AG04449 (cell line): ENCODE measurements at places on chromosomes 16 and 17.
A peak's percentile ranks its signal among the peaks of the same experiment; 100 is the strongest.

DNA sequence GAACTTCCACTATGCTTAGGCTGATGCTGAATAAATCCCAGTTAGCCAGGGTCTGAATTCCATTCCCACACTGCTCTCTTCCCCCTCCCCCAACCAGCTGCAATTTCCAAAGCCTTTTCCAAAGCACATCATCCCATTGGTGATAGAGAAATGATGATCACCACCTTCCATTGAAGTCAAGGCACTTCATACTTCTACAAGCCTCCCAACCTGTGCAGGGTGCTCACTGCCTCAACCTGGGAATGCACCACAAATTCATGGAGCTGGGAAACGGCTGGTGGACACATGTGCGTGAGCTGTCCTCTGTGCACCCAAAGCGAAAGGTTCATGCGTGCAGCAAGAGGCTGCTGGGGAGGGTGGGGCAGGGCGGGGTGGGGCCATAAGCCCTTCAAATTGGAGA is 302.7 kb upstream of the IRX3 start:
- no peak for DNase-seq

GRCh38 chr16:24035127-24035842 is 199.5 kb downstream of the PRKCB start:
- DNase-seq, result no peak

- peak; percentile 73 for DNase-seq
These were observed 11.3 kb upstream of the COX10 start for GRCh38 chr17:14058051-14058450.

DNA sequence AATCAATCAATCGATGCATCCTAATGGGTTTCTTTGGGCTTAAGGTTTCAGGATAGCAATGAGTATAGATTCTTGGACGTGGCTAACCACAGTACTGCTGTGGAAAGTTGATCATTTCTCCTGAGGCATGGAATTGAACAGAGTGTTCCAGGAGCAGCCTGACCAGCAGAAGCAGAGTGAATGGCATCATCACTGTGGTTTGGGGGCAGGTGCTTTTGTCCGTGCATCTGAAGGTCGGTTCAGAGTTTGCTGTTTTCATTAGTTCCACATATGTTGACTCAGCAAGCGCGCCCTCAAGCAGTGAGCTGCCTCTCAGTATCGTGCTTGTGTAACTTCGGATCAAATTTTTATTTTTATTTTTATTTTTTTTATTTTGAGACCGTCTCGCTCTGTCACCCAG is 24.9 kb downstream of the KIAA0513 start:
- no peak for DNase-seq

DNA sequence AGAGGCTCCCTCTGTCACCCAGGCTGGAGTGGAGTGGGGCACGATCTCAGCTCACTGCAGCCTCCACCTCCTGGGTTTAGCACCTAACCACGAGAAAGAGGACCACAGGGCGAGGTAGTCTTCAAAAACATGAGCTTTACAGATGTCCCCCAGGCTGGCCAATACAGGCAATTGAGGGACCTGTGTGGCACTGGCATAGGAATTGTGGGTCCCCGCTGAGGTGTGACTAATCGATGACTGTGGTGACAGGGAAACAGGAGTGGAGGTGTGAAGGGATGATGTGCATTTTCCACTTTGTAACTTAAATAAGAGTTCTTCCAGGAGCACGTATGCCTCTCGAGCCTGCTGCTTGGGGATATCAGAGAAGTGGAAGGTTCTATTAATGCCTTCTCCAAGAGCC is 12.6 kb upstream of the ARHGAP17 start:
- no peak for DNase-seq

- DNase-seq, result no peak
These were observed 33.3 kb downstream of the ADCY7 start for GRCh38 chr16:50299508-50300105.

DNA sequence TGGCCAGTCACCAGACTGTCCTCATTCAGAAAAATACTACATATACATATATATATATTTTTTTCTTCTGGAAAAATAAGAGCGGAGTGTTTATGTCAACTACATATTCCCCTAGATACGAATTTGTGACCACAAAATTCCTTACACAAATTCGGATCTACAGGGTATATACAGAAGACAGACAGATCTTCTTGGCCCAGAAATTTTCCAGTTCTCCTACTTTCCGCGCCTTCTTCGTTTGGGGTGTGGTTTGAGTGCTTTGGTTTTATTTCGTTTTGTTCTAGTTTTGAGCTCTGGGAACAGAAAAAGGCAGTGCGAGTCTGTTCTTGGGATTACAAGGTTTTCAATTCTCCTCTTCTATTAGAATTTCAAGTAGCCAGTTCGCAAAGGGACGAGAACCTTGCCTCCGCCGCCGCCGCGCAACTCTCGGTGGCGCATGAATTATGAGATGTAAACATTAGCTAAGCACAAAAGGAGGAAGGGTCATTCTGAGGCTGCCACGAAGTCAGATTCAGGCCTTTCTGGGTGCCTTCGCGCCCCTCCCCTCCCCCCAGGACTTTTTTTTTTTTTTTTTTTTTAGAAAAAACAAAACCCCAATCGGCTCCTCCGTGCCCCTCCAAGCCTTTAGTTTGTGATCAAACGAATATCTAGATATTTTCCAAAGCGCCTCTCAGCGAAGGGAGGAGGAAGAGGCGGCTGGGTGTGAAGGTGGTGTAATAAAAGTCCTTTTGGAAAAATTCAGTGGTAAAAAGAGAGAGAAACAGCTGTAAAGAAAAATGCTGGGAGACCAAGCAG is 1.8 kb upstream of the HOXB4 start:
- DNase-seq, result no peak

GRCh38 chr16:28880955-28881354 is 2.7 kb downstream of the ATP2A1 start:
- DNase-seq, result no peak

DNA sequence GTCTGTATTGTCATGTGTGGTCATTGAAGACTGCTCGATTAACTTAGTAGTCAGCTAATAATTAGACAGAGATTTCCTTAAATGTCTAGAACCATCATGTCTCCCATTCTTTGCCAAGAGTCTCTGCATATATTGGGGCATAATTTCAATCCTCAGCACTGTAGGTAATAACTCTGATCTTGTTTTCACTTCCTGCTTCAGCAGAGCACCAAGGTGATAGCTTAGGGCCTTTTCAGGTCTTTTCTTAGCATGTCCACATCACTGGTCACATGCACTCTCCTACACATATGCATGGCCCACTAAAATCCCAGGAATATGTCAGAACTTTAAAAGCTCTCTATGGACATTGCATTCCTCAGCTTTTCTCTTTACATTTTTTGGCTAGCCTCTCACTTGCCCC is 110.3 kb upstream of the NACA2 start:
- DNase-seq, result no peak
